ENCODE measurements at places on chromosomes 2 and 18.

DNA sequence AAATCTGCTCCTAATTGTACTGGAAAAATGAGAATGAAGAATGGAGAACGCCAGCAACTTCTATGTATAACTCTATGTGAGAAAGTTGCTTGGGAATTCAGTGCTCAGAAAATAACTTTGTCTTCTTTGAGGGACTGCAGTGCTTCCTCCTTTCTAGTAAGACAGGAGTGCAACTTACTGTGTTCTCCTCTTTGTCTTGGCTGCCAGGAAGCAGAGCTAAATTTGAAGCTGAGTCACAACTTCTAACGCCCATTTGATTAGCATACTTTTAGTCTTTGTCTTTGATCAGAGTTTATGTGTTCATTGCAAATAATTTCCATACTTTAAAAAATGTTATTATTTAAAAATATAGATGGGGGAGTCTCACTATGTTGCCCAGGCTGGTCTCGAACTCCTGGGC is 6.6 kb downstream of the ARHGAP25 start:
- no peak for DNase-seq

DNA sequence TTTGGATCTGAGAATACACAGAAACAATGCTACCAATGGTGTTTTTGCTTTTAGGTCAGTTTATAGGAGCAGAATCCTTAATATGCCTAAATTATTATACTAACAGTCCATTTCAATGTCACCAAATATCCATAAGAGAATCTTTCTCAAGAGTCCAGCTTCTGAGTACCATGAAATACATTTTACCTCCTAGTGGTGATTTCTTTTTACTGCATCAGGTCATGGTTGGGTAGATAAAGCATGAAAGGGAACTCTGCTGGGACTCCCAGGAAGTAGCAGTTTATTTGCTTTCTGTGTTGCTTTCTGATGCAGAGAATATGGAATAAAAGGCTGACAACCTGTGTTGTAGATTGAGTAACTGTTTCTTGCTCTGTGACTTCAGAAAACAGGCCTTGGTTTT is 115.6 kb downstream of the PPP1R1C start:
- DNase-seq, result no peak

DNA sequence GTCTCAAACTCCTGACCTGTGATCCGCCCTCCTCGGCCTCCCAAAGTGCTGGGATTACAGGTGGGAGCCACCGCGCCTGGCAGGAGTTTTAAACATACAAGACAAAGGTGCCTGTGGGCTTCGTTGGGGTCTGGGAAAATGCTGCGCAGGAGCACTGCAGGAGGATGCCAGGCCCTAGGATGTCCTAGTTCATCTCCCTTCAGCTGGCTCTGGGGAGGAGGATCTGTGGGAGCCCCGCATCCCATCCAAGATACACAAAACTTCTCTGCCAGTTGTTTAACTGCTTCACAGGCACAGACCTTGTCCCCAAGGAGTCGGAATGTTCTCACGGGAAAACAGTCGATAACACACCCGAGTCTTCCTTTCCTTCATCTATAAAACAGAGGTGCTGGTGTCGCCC is 89.1 kb downstream of the POLR1A start:
- DNase-seq, result no peak

DNA sequence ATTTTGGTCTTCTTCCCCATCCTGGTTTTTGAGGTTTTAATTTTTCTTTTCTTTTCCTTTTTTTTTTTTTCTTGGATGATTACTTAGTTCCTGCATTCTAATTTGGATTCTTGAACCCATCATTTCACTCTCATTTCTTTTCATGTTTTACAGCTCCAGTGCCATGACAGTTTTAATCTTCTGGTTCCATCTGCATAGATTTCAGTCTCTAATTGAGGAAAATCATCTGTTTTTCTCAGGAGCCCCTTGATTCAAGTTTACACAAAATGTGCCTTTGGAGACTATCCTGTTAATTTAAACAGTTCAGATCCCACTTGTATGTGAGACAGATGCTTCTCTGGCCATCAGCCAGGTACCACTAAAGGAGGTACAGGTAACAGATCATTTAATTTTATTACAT is 379.9 kb downstream of the PIK3C3 start:
- no peak for DNase-seq

DNA sequence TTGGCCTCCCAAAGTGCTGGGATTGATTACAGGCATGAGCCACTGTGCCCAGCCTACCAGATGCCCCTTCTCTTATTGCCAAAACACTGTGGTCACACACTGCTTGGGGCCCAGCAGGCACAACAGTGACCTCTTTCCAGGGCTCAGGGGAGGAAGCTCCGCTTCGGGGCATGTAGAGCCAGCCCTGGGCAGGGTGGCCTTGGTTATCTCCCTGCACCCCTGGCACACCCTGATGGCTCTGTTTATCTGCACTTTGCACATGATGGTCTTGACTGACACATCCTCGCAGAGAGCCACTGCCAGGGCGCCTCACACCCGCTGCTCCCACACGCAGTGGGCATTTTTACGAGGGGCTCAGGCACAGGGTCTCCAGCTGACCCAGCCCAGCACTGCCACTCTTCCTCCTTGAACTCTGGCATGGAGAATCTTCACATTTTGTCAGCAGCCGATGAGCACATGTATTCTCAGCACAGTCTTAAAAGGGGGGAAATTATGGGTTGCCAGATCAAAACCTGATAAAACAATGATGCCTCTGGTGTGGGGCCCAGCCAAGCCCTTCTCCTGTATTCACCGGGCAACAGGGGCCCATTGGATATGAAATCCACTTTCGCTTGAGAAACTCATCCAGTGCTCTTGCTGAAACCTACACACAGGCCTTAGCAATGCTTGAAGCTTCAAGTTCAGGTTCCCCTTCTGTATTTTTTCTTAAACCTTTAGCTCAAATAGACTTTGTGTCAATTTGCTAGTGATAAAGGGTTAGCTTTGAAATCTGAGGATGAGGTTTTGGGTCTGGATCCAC is 5.9 kb downstream of the GYPC start:
- no peak for DNase-seq
